Activated naive CD4-positive, alpha-beta T cell treated with anti-CD3 and anti-CD28 coated beads, Interleukin-2, amount 50 U/mL, for 72 hours (primary cell): ENCODE measurements at places on chromosomes 3 and 15. TPM values are rescaled to one million over a fixed set of nuclear protein-coding genes. Genes with fewer than 3 reads are reported as not detected.

Gene LMAN1L
- 0.27 TPM for total RNA-seq

- no peak for DNase-seq
Observed at GRCh38 chr3:171715155-171715554, 95.1 kb downstream of the PLD1 start.

DNA sequence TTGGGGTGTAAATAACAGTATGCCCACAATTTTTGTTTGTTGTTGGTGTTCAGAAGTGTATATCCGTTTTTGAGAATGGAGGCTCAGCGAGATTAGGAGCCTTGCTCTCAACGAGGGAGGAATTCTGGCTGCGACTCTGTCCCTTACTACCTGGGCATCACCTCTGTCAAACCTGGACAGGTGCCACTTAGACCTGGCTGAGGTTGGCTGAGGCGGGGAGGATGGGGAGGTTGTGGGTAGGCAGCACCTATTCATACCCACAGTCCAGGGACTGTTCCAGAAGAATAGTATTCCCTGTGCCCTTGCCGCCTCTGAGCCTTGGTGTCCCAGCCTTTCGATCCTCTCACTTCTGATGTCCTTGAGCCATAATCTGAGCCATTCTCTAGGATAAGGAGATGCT lies 99.9 kb downstream of the LINGO1 start:
- no peak for DNase-seq

Gene CORO2B
- total RNA-seq: not detected

DNA sequence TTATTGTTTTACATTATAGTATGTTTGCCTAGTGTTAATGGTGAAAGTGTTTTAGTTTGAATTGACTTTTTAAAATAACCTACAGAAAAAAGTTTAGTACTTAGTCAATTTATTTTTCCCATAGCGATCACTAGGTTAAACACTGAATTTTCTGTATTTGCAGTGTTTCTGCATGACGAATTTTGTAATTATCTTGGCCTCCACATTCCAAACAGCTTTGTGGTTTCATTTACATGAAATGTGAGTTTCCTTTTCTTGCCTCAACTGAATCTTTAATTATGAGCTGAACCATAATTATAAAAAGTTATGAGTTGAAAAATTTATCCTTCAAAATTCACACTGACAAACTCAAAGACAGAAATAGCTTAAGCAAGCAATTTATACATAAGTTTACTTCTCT lies 235.5 kb downstream of the CTNNB1 start:
- DNase-seq: no peak

Gene ISLR
- not detected for total RNA-seq

GRCh38 chr15:59330649-59331048 lies 42.0 kb downstream of the MYO1E start:
- no peak for DNase-seq

Gene ROPN1B
- total RNA-seq: not detected

- DNase-seq: no peak
Observed at GRCh38 chr3:171481011-171481410, 20.8 kb upstream of the TNIK start.

- DNase-seq: no peak
Observed at GRCh38 chr15:31344266-31344665, 17.6 kb downstream of the KLF13 start.

- no peak for DNase-seq
Observed at GRCh38 chr3:178340506-178340905, 195.7 kb upstream of the KCNMB2 start.

DNA sequence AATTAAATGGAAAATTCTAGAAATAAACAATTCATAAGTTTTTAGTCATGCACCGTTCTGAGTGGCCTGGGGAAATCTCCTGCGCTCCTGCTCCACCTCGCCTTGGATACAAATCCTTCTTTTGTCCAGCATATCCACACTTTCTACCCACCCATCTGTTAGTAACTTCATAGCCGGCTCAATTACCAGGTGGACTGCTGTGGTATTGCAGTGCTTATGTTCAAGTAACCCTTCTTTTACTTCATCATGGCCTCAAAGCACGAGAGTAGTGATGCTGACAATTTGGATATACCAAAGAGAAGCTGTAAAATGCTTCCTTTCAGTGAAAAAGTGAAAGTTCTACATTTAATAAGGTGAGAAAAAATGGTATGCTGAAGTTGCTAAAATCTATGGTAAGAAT lies 142.3 kb upstream of the CHL1 start:
- DNase-seq: no peak

- no peak for DNase-seq
Observed at GRCh38 chr3:33420966-33421365, 19.2 kb downstream of the UBP1 start.

Gene FAN1
- 17.4 TPM for total RNA-seq

Gene CMTM8
- 9.5 TPM for total RNA-seq

GRCh38 chr15:80609512-80609946 lies 85.6 kb upstream of the ABHD17C start:
- DNase-seq: no peak

Gene GCNT3
- total RNA-seq: not detected

Gene ANKRD34C
- not detected for total RNA-seq

Gene MORC1
- total RNA-seq: not detected

Gene CELSR3
- 13.1 TPM for total RNA-seq

Gene CKMT1A
- total RNA-seq: not detected

GRCh38 chr3:71360764-71361163 lies 222.8 kb downstream of the FOXP1 start:
- no peak for DNase-seq

- DNase-seq: no peak
Observed at GRCh38 chr3:102378216-102378615, 56.6 kb upstream of the ZPLD1 start.

Gene HLTF
- 24.9 TPM for total RNA-seq

Gene SLC24A5
- not detected for total RNA-seq

DNA sequence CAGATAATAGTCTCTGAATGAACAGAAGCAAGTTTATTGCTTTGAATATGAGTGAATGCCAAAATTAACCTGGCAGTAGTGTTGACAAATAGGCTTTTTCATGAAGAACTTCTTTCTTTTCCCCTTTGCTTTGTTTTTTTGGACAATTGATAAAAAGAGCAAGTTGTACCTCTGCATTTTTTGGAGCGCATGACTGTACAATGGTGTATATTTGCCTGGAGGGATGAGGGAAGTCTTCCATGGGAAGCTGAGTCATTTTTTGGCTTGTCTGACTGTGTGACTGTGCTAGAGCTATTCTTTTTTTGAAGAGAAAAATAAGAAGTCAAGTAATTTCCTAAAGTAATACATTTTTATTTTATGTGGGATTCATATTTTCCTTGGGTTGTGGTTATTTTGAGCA lies 186.9 kb downstream of the KLHL25 start:
- DNase-seq: no peak

DNA sequence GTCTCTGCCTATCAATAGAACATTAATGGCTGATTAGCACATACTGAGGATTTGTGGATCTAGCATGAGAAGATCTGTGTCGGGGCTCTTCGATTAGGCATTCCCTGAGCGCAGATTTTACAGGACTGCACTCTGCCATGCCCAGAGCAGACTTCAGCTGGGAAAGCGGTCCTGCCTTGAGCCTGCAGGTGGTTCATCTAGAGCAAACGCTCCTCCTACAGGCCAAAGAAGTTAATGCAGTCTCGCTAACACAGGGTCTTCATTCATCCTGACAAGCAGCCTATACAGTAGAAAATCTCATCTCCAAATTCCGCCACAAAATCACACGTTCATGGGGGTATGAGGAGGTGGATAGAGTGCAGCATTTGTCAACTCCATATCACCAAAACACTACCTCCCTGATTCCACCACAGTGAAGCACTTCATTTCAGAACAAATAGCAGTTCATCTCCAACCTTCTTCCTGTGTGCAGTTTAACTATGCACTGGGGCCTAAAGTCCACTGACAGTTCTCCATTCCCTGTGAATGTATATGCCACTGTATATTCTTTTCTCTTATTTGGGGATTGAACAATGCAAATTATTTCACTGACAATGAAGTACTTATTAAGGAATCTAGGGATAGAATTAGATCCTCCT lies 405.8 kb downstream of the IGSF11 start:
- DNase-seq: peak; percentile 29

DNA sequence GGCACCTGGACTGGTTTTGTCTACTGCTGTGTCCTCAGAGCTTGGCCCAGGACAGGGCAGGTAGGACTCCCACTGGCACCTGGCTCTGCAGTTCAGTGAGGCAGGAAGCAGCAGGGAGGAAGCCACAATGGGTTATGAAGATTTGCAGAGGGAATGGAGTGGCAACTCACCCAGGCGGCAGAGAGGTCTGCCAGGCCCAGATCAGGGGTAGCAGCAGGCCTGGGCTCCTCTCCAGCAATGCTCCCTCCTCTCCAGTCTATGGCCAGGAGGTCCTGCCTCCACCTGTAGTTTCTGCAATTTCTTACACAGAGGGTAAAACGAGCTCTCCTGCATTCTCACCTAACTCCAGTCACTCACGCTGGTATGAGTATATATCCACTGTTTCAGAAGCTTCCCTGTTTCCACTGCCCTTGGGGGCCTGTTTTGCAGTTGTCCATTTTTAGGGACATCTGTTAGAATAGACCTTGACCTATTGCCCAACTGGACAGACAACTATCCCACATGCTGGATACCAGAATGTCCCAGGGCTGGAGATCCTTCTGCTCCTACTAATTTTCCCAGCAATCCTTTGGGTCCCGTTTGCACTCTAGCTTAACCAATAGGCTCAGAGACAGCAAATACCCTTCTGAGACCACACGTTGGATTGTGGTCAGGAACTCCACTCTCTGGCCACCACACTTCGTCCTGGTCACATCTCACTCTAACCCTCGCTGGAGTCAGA lies 35.2 kb downstream of the HMCES start:
- DNase-seq: no peak

GRCh38 chr15:72011302-72011942 lies 106.5 kb downstream of the MYO9A start:
- no peak for DNase-seq

Gene SLC2A2
- not detected for total RNA-seq

Gene VPS13C
- total RNA-seq: 61.0 TPM
